ENCODE measurements at places on chromosomes 2 and 18. TPM values are rescaled to one million over a fixed set of nuclear protein-coding genes. Genes with fewer than 3 reads are reported as not detected.

DNA sequence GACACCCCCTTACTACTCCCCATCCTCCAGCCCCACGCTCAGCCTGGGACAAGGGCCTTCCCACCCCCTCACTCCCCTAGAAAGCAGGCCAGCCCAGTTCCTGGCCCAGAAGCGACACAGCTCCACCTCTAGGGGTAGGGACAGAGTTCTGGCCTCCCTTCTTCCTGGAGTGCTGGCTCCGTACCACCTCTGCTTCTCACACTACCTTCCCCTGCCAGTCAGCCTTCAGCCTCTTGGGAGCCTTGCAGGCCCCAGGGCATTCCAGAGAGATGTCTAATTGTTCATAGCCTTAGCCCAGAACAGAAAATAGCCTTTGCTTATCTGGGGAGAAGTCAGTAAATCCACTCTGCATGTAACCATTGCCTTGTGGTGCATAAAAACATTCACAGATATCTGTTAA is 13.1 kb upstream of the CATIP start:
- DNase-seq, result no peak

DNA sequence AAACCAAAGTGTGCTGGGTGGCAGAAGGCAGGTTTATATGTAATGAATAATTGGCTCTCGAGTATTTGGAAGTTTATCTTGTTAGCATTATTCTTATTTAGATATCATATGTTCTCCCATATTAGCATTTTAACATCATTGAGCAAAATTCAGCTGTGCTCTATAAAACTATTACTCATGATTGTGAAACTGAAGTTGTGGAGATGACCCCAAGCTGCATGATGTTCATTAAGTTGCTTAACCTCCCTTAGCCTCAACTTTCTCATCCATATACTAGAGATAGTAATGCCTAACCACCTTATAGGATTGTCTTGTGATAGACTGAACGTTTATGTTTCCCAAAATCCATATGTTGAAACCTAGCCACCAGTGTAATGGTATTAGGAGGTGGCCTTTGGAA is 346.3 kb downstream of the SATB2 start:
- no peak for DNase-seq

DNA sequence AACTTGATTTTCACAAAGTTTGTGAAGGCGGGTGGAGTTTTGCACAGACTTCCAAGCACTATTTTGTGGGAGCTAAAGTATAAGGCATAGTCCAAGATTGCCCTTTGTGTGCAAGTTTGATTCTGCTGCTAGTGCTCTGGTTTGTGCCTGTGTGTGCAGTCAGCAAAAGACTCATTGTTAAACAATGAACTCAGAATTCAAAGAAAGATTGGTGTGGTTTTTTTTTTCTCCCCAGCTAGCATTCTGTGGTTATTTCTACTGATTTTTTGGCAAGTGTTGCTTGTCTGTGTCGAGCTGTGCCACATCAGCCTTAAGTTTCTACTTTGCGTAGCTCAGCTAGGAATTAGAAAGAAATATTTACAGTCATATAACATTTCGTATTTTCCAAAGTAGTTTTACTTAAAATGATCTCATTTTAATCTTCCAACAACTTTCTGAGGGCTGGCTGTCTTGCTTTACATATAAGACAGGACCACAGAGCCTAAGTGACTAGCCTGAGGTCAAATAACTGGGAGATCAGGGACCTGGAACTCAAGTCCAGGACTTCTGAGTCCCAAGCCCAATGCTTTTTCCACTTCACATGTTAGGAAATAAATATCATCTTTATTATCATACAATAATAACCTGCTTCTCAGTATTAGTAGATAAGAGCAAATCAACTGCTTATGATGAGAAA is 69.8 kb downstream of the BABAM2 start:
- DNase-seq, result no peak

GRCh38 chr18:44837482-44838180 is 156.9 kb downstream of the SETBP1 start:
- no peak for DNase-seq

GRCh38 chr2:18077704-18078103 is 199.2 kb downstream of the KCNS3 start:
- DNase-seq, result no peak

- DNase-seq, result no peak
Observed at GRCh38 chr2:36573165-36573564, 24.8 kb downstream of the FEZ2 start.

DNA sequence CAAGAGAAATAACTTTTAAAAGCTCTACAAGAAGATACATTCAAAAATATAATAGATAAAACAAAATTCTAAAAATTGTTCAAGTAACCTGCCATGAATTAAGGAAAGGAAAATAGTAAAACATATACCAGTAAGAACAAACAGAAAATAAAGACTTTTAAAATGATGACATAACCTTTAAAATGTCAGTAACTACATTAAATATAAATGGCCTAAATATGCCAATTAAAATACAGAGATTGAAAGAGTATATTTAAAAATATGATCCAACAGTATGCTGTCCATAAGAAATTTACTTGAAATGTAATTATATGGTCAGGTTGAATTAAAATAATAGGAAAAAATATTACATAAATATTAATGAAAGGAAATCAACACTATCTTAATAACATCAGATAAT is 911.7 kb upstream of the POU3F3 start:
- DNase-seq, result no peak

HADHA gene
- 99.9 TPM for total RNA-seq

CYS1 gene
- total RNA-seq, result 0.43 TPM

CAPN13 gene
- total RNA-seq, result 1.5 TPM

CXCR1 gene
- not detected for total RNA-seq
